ENCODE measurements at places on chromosomes 3 and 15.

- no peak for DNase-seq
Observed at GRCh38 chr3:49673121-49673714, 933 bp upstream of the APEH start.

DNA sequence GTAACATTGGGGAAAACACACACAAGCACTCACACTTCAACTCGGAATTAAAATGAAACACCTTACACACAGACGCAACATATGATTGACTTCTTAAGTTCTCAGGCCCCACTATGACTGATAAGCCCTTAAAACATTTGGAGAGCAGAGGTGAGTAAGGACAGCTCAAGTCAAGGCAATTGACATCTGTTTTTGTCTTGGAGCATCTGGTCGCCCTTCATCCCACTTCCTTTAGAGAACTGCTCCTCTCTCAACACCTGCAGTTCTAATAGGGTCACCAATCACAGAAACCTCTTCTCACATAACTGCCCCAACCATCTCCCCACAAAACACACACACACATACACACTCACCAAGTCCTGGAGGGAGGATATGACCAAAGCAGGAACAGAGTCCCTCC lies 43.4 kb downstream of the ERC2 start:
- DNase-seq, result no peak

- no peak for DNase-seq
Observed at GRCh38 chr3:121913305-121913990, 19.2 kb downstream of the SLC15A2 start.

- DNase-seq, result no peak
Observed at GRCh38 chr3:18422972-18423371, 2.2 kb downstream of the SATB1 start.

GRCh38 chr3:69751074-69751476 lies 11.8 kb downstream of the MITF start:
- DNase-seq, result no peak

DNA sequence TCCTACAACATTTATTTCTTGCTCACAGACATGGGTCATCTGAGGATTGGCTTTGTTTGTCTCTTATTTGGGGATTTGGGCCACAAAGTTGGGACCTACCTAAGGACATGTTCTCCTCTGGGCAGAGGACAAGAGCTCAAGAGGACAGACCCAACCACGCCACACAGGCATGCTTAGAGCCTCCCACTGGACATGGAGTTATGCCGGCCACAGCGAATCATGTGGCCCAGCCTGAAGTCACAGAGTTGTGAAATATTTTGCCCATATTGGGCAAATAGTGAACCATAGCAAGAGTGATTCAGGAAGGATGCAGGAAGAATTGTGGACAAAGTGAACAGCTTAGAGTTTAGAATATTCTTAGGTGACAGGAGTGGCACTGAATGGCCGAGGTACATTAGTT lies 9.9 kb downstream of the TRAK1 start:
- DNase-seq, result no peak

GRCh38 chr3:185365291-185366073 lies 2.5 kb downstream of the MAP3K13 start:
- DNase-seq, result no peak

GRCh38 chr3:195411836-195412235 lies 31.0 kb downstream of the ACAP2 start:
- DNase-seq, result no peak

- DNase-seq, result peak; percentile 87
Observed at GRCh38 chr3:51686512-51687215, 15.6 kb downstream of the TEX264 start.

DNA sequence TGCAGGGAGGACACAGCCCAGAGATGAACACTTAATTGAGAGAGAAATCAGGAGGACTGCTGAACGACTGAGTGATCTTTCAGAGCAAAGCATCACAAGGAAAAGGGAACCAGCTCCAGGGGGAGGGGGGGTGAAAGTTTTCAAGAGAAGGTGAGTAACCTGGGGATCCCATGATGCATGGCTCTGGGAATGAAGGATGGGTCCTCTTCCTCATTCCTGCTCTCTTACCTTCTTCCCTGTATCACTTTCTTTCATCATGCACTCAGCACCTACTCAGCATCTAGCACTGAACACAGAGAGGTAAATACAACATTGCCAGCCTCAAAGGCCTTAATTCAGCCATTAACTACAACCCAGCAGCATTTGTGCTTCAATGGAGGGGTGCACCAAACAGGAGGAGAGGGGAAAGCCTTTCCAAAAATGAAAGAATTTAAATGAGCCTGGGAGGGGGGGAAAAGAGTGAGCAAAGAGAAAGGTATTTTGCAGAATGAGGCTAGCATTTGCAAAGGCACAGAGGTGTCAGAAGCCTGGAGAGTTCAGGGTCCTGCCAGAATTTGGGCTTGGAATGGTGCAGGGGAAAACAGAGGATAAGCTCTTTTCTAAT lies 427.4 kb downstream of the FOXP1 start:
- no peak for DNase-seq

DNA sequence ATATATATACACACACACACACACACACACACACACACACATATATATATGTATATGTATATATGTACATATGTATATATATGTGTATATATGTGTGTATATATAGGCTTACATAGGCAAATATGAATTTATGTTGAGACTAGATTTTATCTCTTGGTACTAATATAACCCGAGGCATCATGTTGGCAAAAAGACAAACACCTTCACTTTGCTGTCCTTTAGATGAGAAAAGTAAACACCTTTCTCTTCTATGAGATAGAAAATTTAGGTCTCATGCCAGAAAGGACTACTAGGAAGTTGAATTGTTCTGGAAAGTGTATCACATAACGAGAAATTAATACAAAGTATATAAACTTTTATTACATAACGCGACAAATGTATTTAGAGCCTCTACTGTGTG lies 19.6 kb upstream of the LEO1 start:
- DNase-seq, result no peak

DNA sequence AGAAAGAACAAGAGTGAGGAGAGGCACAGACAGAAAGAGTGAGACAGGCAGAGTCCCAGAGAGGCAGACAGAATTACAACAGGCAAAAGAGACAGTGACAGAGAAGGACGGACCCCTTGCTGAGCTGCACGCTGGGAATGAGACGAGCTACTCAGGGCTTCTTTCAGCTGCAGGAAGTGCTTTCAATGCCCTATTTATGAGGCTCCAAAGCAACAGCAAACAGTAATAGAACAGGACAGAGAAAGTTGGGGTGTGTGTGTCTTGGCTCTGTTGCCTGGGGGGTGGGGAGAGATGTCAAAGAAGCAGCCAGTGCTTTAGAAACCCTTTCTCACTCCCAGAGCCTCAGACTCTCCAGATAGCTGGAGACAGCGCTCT lies 502 bp upstream of the TIMP4 start:
- DNase-seq, result no peak

DNA sequence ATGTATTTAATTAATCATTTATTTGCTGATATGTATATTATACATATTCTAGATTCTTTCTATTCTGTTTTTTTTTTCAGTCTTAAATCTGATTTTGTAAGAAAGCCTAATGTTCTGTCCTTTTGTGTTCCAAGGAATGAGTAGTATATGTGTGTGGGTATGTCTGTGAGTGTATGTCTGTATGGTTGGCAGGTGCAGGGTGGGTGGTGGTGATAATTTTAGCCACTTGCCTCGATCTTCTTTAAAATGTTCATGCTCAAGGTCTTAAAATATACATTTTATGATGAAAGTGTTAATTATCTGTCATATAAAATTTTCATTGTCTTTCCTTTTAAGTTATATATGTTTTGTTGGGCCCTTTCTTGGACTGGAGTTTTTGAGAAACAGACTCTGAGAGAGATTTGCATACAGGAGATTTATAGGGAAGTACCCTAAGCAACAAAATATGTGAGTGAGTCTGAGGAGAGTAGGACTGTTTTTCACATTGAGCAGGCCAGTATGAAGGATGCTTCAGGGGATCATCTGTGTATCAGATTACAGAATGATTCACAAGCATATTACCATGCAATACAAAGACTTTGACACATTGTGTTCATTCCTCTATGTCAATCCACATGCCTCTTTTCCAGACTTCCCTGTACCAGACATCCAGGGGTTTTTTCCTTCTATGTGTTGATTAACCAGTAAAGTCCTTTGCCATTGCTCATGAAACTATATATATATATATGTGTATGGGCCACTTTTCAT lies 211.0 kb upstream of the DPPA4 start:
- no peak for DNase-seq

GRCh38 chr15:31934821-31935220 lies 95.5 kb upstream of the CHRNA7 start:
- no peak for DNase-seq

Measured in activated CD8-positive, alpha-beta memory T cell treated with anti-CD3 and anti-CD28 coated beads for 24 hours (primary cell).